Eye (tissue), 1 donor: ENCODE measurements at places on chromosomes 2 and 18.

DNA sequence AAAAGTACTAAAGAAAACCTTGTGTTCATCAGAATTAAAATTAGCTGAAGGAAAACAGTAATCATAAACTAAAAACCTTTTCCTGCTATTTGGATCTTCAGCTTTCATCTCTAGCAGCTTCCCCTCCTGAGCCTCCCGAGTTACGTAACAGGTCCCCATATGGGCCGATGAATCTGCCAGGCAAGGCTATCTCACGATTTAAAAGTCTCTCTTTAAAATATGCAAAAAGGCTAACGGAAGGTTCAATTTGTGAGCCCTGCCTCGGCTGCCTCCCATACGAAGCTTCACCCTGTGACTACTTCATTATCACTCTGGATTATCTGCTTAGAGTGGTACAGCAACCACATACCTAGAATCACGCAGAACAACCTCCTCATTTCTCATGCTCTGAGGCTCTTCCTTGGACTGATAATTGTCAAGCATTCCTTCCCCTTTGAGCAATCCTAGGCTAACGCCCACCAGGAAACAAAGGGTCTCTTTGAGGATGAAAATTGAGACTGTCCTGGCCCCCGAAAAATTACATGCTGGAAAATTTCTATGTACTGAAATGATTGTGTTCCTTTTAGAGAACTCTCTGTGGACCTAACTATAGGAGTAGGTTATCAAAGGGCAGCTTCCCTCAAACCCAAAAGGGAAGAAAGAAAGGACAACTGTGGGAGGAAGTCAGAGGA lies 147.4 kb downstream of the ZEB2 start:
- no peak for DNase-seq

- no peak for DNase-seq
Measured at GRCh38 chr2:97965116-97965515, 30.6 kb downstream of the TMEM131 start.

DNA sequence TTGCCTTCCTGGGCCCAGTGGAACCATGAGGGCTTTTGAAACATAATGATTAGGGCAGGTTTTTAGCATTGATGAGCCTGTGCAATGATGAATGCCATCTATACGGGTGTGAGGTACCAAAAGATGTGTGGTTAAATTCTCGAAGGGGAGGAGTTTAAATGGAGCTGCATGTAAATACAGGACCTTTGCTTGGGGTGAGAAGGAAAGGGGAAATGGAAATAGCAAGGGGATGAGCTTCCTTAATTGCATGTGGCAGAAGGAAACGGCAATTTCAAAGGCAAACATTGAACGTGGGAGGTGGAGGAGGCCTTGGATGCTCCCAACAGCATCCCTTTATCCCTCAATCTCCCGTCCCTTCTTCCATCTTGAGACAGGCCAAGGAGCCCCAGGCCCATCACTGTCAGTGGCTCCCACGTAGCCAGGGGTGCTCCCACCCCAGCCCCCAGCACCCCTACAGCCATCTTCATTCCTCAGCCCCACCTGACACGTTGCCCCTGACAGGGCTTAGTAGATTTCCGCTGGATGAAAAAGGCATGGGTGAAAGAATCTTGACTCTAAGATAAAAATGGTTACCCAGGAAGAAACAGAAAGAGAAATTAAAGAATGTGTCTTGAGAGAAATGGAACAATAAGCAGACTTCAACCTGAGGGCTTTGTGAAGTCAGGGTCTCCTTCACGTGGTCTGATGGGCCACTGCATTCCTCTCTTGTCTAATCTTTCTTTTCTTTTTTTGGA lies 32.5 kb downstream of the INPP5D start:
- no peak for DNase-seq

DNA sequence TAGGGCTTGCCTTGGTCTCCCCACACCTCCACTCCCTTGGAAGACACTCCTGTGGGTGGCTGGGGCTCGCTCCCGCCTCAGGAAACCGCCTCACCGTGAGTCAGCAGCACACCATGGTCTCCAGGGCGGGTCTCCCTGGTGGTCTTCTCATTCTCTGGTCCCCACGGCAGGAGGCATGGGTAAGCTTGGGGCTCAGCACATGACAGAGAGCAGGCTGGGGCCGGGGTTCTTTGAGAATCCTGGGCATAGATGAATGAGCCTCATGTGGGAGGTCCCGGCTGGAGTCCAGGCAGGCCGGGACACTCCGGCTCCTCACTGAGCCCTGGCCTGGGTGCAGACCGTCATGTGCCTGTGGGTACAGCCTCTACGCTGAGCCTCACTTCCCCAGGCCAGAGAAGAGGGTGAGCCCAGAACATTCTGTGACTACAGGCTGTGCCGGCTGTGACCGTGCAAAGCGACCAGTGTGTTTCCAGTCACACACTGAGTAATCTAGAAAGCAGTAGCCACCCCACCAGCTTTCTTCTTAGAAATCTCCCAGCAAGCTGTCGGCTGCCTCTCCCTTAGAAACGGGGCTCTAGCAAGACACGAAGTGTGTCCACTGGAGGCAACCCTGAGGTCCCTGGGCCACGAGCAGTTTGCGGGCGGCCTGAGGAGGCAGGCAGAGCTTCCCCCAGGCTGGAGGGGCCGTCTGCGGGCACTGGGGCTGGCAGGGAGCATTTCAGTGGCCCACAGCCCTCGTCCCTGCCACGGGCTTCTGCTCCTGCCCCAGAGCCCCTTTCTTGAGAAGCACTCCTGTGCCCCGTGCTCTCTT lies 93.1 kb downstream of the RHOB start:
- no peak for DNase-seq

GRCh38 chr2:50345701-50346591 lies 686.0 kb downstream of the NRXN1 start:
- DNase-seq = peak; percentile 71

GRCh38 chr18:73261923-73262322 lies 394.1 kb upstream of the NETO1 start:
- no peak for DNase-seq

DNA sequence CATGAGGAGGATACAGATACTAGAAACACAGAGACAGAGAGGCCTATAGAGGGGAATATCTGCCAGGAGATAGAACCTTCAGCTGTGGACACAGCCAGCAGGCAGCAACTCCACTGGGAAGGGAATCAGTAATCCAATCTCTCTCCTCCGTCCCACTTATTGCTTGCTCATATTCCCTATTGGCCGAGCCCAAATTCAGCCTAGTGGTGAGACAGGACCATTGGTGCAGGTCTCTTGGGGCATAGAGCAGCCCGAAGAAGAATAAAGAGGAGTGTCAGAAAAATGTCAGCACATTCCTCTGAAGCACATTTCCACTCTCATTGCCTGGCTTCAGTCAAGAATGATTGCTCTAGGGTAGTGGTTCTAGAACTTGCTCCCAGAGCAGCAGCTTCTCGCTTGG lies 1091.5 kb upstream of the GYPC start:
- no peak for DNase-seq

- DNase-seq = no peak
Measured at GRCh38 chr2:235833971-235834620, 334.1 kb downstream of the GBX2 start.

DNA sequence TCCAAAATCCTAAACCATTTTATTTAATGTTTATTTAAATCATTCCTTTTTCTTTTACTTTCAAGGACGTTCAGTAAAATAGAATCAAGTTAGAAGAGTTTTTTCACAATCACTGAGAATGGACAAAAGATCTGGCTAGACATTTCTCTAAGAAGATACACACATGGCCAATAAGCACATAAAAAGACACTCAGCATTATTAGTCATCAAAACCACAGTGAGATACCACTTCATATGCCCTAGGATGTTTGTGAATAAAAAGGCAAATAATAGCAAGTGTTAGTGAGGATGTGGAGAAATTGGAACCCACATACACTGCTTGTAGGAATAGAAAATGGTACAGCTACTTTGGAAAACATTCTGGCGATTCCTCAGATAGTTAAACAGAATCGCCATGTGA lies 76.1 kb downstream of the RHBDD1 start:
- DNase-seq = no peak

DNA sequence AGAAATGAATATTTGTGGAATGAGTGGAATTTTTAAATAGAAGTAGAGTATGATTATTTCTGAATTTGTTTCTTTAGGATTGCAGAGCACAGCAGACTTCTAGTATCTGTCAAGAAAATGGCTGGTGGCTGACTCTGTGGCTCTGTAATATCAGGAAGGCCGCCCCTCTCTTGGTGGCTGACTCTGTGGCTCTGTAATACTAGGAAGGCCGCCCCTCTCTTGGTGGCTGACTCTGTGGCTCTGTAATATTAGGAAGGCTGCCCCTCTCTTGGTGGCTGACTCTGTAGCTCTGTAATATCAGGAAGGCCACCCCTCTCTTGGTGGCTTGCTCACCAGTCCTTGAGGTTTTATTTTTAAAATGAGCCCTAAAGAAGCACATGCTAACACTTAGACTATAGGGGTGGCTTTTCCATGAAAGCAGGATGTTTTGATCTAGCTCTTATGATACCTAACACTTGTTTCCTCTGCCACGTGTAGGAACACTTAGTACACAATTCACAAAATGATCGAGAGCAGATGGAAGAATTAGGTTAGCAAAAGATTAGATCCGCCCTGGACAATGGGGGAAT lies 85.1 kb upstream of the TTC39C start:
- no peak for DNase-seq

- DNase-seq = no peak
Measured at GRCh38 chr2:160507464-160507863, 13.9 kb upstream of the RBMS1 start.

DNA sequence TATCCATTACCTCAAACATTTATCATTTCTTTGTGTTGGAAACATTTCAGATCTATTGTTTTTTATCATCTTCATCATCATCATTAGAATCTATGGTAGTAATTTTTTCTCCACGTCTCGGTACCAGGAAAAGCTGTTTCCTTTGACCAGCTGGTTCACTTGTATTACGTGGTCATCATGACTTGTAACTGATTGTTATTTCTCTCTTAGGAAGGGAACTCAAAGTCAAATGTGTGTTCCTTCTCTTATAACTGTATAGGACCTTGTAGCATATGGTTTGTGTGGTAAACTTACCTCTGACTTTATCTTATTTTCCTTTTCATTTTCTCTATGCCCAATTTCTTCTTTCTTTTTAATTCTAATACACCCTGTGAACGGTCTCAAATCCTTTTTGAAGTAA lies 16.5 kb downstream of the NCOA1 start:
- DNase-seq = no peak

DNA sequence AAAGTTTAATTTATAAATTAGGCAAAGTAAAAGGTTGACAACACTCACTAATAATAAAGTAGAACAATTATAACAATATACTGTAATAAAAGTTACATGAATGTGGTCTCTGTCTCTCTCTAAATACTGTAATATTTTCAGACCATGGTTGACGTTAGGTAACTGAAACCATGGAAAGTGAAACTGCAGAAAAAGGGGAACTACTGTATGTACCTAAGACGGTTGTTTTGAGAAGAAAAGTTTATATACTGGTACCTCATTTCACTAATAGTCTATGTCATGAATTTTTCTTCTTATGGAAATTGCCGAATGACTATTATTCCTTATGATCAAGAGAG lies 166.7 kb upstream of the ZNF521 start:
- DNase-seq = no peak

- no peak for DNase-seq
Measured at GRCh38 chr2:156649596-156649995, 213.4 kb downstream of the GPD2 start.

DNA sequence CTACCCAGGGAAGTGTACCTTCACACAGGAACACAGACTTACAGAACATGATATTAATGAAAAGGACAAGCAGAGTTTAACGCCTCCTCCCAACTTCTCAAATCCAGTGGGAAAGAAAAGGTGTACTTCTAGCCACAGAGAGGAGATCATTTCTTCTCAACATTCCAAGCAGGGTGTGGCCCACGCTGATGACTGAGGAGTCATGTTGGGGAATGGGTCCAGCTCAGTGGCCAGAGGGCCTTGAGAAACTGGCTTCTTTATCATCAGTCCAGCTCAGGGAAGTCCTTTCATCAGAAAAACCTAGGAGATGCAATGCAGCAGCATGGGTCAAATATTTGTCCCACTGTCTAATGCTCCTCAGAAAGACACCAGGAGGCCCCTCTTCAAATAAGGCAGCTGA lies 63.0 kb downstream of the RBM43 start:
- no peak for DNase-seq

DNA sequence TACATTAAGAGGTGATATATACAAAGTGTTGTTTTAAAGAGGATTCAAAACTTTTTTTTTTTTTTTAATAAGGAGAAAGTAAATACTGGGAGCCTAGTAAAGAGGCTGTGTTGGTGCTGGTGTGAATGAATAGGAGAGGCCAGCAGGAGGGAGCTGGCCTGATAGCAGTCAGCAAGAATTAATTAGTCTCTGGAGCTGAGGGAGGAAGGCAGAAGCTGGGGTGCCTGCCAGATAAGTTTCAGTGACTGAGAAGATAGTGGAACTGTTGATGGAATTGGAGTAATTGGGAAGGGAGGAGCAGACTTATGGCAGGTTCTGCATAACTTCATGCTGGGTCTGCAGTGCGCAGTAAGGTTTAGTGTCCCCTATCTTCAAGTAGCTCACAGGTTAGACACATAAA lies 36.2 kb upstream of the SNORC start:
- DNase-seq = peak; percentile 63

DNA sequence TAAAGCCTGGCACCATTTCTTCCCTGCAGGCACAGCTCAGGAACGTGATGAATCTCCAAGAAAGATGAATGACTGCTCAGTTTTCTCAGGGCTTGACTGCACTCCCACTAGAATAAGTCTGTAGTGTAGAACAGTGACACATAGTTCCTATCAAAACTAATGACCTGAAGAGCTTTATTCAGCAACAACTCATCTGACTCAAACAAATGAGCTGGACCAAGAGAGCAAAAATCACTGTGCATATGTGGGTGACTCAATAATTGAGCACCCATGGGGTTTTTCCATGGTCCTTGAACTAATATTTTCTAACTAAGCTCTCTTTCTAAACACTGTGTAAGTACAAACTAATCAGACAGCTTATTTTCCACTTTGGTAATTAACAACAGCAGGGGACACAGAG lies 61.1 kb upstream of the XDH start:
- no peak for DNase-seq
